CD4-positive, alpha-beta T cell treated with Interleukin-17A for 4 hours (primary cell): ENCODE measurements at places on chromosomes 1 and 21.

- no peak for DNase-seq
These were observed 10.6 kb downstream of the URB1 start for GRCh38 chr21:32382108-32382644.

DNA sequence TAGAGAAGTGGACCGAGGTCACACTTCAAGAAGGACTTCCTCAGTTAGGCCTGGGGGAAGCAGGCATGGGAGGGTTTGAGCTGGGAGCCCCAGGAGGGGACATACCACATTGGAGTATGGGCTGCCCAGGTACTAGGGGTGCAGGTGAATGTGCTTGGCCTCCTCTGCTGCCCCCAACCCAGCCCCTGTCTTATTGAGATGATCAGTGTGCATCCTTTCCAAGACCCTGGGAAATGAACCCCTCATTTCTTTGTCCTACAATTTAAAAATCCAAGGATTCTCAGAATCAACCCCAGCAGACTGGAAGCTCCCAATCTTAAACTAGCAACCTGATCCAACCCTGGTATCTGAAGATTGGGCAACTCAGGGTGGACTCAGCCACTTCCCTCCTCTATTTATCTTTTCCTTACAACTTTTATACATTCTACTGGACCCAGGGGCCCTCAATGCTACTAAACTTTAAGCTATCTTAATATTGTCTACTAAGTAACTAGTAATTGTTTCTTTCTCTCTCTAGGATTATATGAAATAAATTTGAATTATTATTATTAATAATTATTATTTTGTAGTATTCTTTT is 9.1 kb downstream of the MEX3A start:
- no peak for DNase-seq

GRCh38 chr1:19178734-19179398 is 31.2 kb downstream of the UBR4 start:
- DNase-seq, result no peak

DNA sequence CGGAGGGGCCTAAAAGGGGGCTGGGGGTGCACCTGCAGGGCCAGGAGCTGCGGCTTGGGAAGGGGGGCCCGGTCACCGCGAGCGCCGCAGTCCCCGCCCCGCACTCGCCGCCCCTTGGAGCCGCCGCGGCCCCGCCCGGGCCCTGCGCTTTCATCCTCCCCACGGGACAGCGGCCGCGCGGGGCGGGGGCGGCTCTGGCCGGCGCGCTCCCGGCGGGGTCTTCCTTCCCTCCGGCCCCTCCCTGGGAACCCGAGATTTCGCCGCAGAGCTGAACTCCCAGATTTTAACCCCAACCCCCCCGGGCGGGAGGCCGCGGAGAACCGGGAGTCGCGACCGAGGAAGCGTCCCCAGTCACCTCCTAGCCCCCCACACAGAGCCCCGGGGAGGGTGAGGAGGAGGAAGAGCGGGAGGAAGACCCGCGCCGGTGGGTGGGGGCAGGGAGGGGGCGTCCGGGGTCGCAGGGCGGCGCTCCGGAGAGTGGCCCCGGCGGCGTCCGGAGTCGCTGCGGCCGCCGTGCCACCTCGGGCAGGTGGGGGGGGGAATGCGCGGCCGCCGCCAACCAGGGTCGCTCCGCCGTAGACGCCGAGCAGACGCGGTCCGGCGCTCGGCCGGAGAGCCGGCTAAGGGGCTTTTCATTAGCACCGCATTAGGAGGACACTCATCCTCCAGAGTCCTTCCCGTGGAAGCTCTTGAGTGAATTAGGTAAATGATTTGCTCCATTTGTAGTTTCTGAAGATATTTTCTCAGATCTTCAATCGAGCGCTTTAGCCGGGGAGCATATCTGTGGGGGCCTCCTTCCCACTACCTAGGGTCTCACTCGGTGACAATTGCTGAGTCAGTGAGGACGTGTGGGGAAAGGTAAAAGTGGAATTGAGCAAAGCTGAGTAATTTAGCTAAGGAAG is 31.6 kb upstream of the NFIA start:
- DNase-seq, result no peak

- peak; percentile 68 for DNase-seq
These were observed 685 bp downstream of the UBAP2L start for GRCh38 chr1:154221278-154222001.

DNA sequence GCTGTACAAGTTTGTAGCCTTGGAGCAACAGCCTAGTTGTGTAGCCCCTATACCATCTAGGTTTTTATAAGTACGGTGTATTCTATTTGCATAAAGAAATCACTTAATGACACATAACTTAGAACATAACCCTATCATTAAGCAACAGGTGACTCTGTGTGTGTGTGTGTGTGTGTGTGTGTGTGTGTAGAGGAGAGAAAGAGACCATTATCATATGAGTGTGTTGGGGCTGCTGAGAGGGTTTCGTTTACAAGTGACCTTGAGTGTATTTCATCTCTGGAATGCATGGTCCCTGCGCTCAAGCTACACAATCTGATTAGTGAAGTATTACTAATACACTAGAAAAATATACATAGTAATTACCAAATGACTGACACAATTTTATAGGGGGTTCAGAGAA is 115.1 kb downstream of the RABGAP1L start:
- DNase-seq, result no peak

GRCh38 chr1:36955016-36955415 is 79.3 kb downstream of the GRIK3 start:
- DNase-seq, result no peak

DNA sequence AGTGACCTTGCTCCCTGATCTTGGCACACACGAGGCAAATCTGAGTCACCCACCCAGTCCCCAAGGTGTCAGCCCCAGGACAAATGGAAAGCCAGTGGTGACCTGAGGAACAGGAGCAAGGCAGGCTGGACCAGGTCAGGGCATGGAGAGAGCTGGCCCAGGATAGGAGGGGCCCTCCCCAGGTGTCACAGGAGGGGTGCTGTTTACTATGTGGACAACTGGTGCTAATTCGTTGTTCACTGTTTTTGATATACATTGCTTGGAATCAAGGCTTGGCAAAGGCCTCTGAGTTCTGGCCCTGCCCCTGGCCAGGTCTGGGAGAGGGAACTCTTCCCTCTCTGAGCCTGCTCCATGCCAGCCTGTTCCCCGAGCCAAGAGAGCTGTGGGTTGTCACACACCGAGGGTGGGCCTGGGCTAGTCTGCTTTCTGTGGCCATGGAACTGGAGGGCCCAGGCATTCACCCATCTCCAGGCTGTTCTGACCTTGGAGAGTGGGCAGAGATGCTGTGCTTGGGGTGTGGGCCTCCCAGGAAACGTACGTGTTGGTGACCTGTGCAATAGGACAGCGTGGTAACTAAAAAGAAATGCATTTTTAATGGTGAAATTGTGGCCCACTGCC is 41.8 kb downstream of the CRYAA start:
- no peak for DNase-seq

GRCh38 chr1:82143108-82143833 is 342.5 kb downstream of the ADGRL2 start:
- DNase-seq, result no peak

GRCh38 chr1:198679535-198680173 is 40.8 kb downstream of the PTPRC start:
- peak; percentile 41 for DNase-seq

DNA sequence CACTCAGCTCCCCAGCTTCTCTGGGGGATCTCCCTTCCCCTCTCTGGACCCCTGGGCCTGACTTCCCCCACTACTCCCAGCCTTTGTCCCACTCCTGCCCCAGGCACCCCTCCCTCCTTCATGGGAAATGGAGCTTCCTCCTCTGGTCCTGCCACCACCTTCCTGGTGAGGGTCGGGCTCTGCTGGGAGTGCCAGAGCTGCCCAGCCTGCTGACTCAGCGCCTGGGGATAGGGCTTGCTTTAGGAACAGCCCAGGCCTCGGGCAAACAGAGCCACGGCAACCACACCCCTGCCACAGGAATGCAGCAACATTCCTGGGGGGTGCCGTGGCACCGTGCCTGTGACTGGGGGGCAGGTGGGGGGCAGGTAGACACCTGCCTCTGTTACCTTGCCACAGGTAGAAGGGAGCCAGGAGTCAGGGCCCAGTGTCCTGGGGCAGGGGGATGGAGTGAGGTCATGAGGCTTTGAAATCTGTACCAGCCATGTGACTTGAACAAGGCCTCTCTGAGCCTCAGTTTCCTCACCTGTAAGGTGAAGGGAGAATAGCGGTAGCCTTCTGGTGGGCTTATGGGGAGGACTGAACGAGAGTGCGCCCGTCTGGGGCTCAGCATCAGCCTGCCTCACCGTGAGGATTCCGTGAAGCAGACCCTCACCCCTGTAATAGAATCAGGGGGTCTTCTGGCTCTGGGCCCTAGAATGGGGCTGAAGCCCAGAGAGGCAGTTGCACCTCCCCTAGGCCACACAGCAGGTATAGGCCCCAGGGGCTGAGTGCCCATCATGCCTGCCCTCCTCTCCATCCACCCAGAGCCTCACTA is 17.8 kb upstream of the EPHA2 start:
- no peak for DNase-seq

GRCh38 chr1:51756290-51756689 is 122.2 kb downstream of the NRDC start:
- no peak for DNase-seq

DNA sequence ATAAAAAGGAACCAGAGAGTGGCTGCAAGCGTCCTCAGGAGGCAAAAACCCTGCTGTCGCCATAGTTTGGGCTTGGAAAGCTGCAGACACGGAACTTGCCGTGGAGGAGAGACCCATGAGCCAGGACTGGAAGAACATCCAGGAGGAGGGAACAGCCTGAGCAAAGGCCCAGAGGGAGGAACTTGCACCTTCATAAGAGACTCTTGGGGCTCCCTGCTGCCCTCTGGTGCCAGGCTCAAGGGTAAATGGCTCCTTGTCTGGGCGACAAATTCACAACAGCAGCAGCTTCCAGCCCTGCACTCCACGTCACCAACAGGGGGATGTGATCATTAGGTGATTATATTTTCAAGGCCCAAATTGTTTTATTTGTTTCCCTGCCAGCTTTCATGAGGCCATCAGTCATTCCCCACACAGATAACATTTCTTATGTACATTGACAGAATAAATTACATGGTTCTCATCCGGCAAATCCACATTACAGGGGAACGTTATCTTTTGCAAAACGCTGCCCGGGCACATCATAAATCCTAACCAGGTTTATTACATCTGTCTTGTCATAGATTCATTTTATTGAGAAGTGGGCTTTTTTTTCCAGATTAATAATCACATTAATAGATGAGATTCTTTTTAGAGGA is 143.0 kb upstream of the GRIK3 start:
- DNase-seq, result peak; percentile 4

- DNase-seq, result peak; percentile 33
These were observed 1.8 kb upstream of the FCRL6 start for GRCh38 chr1:159800177-159800930.

GRCh38 chr1:119637710-119638109 is 10.4 kb downstream of the ZNF697 start:
- no peak for DNase-seq

GRCh38 chr1:24776821-24777220 is 31.6 kb downstream of the CLIC4 start:
- DNase-seq, result no peak

- DNase-seq, result no peak
These were observed 1577.4 kb downstream of the KCNT2 start for GRCh38 chr1:195030793-195031192.

- DNase-seq, result no peak
These were observed 85.7 kb upstream of the SLC45A1 start for GRCh38 chr1:8232036-8232757.

DNA sequence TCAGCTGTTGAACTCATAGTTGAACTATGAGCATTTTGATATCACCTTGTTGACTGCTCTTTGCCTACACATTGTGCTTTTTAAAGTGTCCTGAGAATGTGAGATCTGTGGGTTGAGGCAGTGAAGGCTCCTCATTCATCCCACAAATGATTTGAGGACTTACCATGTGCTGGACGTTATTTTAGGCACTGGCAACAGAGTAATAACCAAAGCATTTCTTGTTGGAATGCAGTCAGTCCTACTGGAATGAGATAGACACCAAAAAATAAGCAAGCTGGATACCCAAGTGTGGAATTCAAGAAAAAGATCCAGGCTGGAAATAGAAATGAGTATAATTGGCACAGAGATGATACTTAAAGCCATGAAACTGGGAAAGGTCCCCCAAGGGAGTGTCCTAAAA is 73.4 kb downstream of the ZP4 start:
- DNase-seq, result no peak

- no peak for DNase-seq
These were observed 107.4 kb downstream of the GIPC2 start for GRCh38 chr1:78153092-78153736.

DNA sequence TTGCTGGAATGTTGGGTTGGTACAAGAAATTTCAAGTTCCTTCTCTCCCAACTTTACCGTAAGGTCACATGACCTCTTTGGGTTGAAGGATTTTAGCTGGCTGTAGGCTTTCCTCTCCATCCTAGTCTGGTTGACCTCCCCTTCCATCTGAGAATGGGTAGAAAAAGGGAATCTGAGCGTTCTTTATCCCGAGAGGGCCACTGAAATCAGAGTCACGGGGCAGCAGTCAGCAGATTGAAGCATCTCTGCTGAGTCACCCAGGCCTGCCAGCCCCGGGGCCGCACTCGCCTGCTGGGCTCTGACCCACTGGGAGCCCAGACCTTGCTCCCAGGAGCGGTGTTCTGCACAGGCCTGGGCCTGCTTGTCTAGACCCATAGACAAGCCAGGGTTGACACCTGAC is 31.0 kb downstream of the TMCC2 start:
- DNase-seq, result no peak

- peak; percentile 77 for DNase-seq
These were observed 25.0 kb downstream of the SZT2 start for GRCh38 chr1:43414634-43415223.

GRCh38 chr1:147771226-147772125 is 11.1 kb upstream of the GJA5 start:
- no peak for DNase-seq

DNA sequence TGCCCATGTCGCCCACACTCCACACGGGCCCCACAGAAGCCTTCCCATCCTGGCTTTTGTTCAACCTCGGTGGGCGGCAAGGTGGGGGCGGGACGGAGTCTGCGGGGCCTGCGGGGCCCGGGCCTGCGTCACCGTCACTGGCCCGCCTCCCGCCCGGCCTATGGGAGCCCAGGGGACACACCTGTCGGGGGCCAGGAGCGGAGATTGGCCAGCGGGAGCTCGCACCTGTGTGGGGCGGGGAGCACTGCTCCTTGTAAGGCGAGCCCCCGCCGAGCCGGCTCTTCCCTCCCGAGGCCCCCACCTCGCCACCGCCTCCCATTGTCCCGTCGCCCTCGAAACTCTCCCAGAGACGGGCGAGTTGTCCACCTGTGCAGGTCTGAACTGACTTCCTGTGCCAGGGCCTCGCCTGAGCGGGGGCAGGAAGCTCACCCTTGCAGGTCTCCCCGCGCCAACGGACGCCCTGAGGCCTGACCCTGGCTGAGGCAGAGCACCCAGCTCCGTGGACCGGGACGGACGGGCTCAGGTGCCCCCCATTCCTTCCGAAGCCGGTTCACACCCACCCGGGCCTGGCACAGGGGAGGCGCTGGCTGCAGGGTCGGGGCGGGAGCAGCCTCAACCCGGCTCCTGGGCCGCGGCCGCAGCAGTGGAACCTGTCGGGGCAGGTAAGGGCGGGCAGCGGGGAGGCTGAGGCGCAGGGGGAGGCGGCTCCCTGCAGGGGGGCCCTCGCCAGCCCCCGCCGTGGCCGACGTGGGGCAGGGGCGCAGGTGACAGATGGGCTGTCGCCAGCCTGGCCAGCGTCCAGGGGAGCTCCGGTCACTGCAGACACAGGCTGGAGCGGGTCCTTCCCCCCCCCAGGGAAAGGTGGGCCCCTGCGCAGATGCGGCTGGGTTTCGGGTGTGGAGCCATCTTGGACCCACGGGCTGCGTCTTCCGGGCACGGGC is 10.8 kb upstream of the TTLL10 start:
- no peak for DNase-seq

- DNase-seq, result no peak
These were observed 10.1 kb downstream of the DNAJC11 start for GRCh38 chr1:6691507-6691906.

- DNase-seq, result no peak
These were observed 2.4 kb upstream of the NAV1 start for GRCh38 chr1:201536558-201536957.
